ENCODE measurements at places on chromosomes 3 and 15.

DNA sequence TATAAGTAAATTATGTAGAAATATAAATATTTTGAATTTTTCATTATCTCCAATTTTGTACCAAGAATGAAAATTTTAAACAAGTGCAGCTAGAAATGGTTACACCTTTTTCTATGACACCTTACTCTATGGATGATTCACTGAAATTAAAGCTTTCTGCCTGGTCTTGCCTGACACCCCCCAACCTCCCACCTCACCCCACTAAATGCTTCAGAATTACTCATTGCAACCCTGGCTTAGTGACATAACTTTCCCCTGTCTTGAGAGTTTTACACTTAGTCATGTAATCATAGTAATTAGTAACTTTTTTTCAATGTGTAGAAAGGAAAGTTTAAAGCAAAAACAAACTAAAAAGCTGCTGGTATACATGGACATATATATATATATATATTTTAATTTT lies 42.0 kb upstream of the MEIS2 start:
- DNase-seq = no peak

DNA sequence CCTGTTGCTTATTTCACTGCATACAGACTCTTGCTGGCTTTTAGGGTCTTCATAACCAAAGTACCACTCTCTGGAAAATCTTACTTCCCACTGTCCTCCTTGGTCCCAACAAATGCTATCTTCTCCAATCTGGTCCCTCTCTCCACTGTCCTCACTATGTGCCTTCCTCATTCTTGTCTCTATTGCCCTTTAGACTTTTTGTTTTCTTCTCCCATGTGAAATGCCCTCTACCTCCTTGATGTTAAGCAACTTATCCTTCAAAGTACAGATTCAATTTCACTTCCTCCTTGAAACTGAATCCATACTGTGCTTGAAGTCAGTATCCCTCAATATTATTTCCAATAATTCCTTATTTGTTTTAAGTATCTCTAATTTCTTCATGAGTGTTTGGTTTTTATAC lies 60.8 kb downstream of the CGGBP1 start:
- DNase-seq = no peak

- peak; percentile 69 for DNase-seq
These were observed 401.3 kb upstream of the CFAP20DC start for GRCh38 chr3:59450946-59451763.

GRCh38 chr3:122691195-122691594 lies 10.6 kb downstream of the PARP14 start:
- DNase-seq = peak; percentile 84

DNA sequence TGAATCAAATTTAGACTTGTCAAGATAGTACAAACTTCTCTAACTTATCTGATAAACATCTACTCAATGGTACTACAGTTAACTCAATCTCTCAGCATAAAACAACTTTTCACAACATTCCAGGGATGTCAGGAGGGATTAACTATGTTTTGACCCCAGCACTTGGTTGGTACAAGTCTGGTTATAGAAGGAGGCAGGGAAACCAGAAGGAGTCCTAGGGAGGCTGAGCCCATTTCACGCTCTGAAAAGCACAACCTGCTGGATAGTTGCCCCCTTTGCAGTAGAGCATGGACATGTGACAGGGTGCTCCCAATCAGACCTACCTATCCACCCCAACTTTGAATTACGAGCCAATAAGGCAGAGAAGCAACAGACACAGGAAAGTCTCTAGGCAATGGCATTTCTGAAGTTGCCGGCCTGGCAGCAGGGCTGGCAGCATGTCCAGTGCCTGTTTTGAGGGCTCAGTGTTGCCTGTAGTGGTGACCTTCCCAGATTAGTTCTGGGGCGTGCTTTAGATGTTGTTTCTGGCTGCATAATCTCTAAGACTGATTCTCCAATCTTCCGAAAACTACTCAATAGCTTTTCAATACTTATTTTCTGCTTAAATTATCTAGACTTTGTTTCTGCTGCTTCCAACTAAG lies 8.2 kb downstream of the ANKUB1 start:
- DNase-seq = peak; percentile 81

GRCh38 chr3:18057471-18058091 lies 315.1 kb upstream of the TBC1D5 start:
- no peak for DNase-seq

DNA sequence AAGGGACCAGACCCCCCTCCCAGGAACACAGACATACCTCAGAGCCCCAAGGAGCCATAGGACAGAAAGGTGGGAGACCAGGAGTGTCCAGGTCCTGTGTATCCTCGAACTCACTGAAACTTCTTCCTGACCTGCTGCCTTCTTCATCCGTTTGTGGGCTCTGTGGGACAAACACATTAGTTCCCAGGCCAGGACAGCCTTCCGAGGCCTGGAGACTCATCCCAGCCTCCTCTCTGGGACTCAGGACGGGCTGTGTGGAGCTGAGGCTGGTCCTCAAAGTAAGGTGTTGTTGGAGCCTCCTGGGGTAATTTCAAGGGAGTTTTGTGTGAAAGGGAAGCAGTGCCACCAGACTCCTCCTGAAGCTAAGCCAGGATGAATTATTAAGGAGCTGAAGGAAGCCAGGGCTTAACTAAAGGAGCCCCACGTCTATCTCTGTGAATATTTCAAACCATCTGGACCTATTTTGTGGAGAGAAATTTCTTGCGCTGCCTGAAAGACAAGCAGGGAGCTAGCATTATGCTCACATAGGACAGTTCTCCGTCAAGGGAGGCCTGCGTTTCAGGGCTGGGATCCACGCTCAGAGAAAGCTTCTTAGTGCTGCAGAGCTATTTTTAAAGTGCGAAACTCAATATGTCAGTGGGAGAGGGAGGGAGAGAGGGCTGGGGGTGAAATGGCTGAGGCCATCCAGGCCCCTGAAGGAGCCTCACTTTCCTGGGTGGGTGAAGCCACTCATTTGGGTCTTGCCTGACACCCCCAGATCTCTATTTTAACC lies 29.8 kb upstream of the PLA2G4E start:
- DNase-seq = no peak

DNA sequence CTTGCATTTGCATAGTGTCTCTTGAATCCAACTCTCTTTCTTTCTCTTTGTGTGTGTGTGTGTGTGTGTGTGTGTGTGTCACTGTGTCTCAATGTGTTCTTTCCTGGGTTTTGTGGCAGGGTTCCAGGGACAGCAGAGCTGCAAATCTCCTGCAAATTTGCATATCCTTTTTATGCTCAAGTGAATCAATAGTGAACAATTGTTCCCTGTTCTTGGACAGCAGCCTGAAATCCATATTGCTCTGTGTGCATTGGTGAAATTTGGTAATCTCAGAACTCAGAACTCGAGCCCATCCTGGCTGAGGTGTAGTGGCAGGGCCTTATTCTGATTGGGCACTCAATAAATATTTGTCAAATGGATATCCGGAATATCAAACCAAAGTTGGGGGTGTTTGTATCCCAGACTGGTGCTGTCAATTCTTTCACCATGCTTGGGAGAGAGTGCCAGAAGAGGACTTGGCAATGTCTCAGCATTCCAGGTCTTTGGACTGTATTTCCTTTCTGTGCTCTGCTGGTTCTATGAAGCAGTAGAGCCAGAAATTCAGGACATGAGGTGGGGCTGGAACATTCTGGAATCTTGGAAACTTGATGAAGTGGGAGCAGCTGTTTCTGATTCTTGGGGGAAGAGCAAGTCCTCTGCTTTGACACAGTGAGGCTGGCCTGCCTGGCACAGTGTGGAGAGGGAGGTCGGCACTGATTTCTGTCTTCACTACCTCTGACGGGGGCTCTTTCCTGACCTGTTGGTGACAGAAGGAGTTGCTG lies 380.6 kb upstream of the C2CD4B start:
- DNase-seq = peak; percentile 14

DNA sequence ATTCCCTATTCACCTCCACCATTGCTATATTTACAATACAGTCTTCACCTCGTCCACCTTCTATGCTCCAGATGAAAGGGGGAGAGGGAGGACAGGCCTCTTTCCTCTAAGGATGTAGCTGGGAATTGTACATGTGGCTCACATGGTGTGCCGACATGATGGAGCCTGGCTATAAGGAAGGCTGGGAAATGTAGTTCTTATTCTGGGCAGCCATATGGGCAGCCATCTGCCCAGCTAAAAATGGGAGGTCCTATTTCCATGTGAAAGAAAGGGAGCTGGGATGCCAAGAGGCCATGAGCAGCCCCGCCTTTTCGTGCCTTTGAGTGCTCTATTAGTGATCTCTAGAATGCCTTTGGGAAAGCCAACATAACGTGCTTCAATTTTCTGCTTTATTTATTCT lies 27.1 kb upstream of the MGLL start:
- DNase-seq = no peak

DNA sequence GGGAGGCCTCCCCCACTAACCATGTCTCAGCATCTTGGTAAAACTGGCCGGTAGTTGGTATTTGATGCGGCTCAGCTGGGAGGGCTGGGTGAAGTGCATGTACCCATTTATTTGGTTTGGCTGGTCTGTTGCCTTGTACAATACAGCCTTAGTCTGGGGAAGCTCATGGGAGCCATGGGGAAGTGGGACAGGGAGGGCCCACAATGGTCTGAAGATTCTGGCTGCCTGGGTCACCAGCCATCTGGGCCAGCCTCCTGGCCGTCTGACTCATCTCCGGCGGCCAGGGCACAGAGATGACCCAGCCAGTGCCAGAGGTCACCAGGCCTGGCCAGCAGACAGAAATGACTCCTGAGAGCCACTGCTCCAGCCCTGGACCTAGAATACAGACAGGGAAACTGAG lies 51.6 kb upstream of the SMAD6 start:
- DNase-seq = peak; percentile 67

GRCh38 chr3:36591959-36592358 lies 172.4 kb downstream of the DCLK3 start:
- DNase-seq = peak; percentile 25

- DNase-seq = peak; percentile 100
These were observed 58.1 kb downstream of the RSRC1 start for GRCh38 chr3:158167737-158168557.
